ENCODE measurements at places on chromosomes 1 and 21.

DNA sequence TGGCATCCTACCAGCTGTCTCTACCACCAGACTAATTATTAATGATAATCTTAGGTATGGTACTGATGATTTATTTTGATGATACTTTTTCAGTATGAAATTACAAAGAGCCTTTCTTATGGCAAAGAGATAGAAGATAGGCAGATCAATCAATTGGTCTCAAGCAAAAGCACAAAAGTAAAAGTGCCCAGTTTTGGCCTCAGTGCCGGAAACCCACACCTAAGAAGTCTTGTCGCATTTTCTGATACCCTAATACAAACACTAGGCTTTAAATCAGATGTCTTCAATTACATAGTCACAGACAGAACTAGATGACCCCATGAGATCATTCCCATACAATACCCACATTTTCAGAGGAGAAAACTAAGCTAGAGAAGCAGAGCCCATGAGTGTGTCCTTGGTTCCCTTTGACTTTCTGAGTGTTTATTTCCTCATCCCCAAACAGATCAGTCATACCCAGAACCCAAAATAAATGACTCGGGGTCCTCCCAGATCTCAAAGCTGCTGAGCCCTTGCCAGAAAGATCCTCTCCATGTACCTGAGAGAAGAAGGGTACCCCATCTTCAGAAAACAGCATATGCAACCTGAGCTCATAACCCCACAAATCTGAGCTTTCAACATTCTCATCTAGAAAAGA lies 7.7 kb downstream of the ITPKB start:
- no peak for DNase-seq

DNA sequence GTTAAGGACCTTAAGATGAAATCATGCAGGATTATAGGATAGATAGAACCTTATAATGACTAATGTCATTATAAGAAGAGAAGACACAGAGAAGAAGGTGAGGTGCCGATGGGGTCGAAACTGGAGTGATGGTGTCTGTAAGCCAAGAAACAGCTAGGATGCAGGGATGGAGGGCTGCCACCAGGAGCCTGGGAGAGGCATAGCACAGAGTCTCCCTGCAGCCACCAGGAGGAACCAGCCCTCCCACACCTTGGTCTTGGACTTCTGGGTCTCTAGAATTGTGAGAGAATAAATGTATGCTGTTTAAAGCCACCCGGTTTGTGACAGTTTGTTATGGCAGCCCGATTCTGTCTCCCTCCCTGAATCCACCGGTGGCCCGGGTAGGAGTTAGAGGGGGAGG lies 337.2 kb upstream of the AJAP1 start:
- DNase-seq = no peak

- no peak for DNase-seq
Observed at GRCh38 chr1:30977105-30977504, 68.5 kb upstream of the SDC3 start.

GRCh38 chr21:45073301-45074047 lies 906 bp upstream of the ADARB1 start:
- no peak for DNase-seq

DNA sequence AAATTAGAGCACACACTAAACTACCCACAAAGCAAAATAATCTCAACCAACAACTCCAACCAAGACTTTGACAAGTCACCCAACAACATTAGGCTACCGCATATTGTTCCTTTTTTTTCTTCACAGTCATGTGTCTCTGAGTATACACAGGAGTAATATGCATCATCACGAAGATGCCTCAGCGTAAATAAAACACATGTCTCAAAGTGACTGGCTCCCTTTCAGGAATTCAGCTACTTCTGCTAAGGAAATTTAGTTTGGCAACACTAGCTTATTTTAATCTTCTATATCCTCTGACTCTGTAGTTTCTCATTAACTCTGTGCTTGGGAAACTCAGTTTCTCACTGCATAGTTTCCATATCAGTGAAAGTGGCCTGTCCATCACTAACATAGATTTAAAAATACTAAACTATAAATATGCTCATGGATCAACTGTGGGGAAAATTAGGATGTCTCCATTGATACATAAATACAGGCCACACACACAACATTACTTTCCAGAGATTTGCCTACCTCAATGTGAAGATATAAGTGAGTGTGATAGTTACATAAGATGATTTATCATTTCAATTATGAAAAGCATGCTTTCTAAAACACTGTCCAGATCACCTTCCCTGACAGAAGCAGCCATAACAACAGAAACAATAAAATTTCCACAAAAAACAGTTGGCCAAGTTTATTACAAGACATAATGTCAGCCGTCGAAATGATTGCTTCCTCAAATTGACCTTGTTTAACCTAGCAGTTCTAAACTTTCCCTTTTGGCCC lies 113.2 kb downstream of the PTGER3 start:
- no peak for DNase-seq

Measured in CD8-positive, alpha-beta memory T cell (primary cell).